ENCODE measurements at places on chromosomes 11 and 22.

GRCh38 chr11:78898266-78898775 is 323.7 kb upstream of the NARS2 start:
- DNase-seq = no peak

DNA sequence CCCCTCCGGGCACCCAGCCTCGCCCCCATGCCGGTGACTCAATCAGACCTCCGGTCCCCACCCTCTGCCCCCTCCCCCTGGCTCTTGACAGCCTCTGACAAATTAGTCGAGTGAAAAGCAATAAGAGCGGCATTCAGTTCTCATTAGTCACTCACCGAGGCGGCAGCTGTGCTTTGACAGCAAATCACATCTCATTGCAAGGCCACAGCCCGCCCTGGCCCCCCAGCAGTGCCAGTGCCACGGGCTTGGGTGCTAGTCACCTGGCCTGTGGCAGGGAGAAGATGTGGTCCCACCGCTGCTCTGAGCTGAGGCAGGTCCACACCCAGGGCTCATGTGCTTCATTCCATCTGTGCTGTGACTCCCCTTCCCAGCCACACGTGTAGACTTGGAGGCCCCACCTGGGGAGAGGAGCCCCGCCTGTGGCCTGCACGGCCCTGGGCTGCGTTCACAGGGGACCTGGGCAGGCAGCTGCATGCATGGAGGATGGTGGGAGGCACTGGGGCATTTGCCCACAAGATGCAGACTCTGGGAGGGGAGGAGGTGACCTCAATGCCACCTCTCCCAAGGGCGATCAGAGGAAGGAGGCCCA is 7.4 kb upstream of the TH start:
- DNase-seq = no peak

DNA sequence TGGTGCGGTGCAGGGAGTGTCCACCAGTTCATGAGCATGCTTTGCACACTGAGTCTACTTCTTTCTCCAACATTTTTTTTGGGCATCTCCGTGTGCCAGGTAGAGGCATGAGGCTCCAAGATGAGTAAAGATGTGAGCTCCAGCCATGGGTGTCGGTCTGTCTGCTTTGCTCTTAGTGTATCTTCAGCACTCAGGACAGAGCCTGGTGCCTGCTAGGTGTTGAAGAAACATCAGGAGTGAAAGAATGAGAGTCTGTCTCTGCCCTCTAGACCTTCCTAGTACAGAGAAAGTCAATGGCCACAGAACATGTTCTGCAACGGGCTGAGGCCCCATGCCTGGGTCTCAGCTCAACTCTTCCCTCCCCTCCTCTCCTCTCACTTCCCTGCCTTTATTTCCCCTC is 486.5 kb downstream of the TBC1D22A start:
- DNase-seq = no peak

GRCh38 chr11:94519478-94520084 is 7.3 kb downstream of the C11orf97 start:
- no peak for DNase-seq

DNA sequence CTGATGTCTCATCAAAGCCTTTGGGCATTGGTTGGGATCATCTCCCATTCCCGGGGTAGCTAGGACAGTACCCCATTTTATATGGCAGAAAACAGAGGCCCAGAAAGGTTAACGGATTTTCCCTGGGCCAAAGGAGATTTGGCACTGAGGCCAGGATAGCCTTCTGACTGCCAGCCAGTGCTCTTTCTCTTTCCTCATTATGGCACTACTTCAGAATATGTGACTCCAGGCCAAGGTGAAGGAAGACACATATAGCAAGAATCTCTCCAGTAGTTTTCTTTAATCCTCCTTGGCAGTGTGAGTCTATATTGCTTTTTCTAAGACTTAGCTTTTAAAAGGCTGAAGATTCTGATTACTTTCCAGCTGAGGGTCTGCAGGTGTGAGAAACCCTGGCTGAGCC is 94.8 kb upstream of the AMOTL1 start:
- DNase-seq = no peak

GRCh38 chr11:126949066-126949891 is 51.3 kb downstream of the KIRREL3 start:
- no peak for DNase-seq

DNA sequence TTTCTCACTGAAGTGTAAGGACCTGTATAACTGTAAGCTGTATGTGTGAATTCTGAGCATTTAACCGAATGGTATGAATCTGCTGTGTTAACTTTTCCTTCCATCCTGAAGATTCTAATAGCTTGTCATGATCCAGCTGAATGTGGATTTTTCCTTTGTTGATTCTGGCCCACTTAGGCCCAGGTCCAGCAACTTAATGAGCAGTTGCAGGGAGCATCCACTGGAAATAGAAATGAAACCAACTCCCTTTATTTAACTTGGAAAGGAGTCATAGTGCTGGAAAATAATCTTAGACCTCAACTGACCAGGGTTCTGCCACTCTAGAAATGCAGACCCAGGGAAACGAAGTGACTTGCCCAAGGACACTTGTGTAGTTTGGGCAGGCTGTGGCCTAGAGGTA is 142.3 kb upstream of the MTNR1B start:
- DNase-seq = no peak

All from T-helper 22 cell (primary cell).